ENCODE measurements at places on chromosomes 4 and X. TPM values are rescaled to one million over a fixed set of nuclear protein-coding genes. Genes with fewer than 3 reads are reported as not detected.

HOPX gene
- total RNA-seq: 5.6 TPM

IQCM gene
- total RNA-seq: 0.11 TPM

GJB1 gene
- not detected for total RNA-seq

MAGEB1 gene
- total RNA-seq: not detected

MAGEC1 gene
- not detected for total RNA-seq

SERTM2 gene
- not detected for total RNA-seq

PPP4R3C gene
- total RNA-seq: not detected

MAGEA2B gene
- total RNA-seq: not detected

SOWAHB gene
- not detected for total RNA-seq

L1CAM gene
- total RNA-seq: 0.52 TPM

SASH3 gene
- not detected for total RNA-seq

FRYL gene
- total RNA-seq: 57.9 TPM

SFRP2 gene
- total RNA-seq: not detected

SPOCK3 gene
- total RNA-seq: not detected

NR0B1 gene
- not detected for total RNA-seq

SRPX2 gene
- 28.4 TPM for total RNA-seq

GAGE12G gene
- not detected for total RNA-seq

CXorf49 gene
- total RNA-seq: not detected

POU3F4 gene
- not detected for total RNA-seq

EDNRA gene
- total RNA-seq: 0.39 TPM

FANCB gene
- total RNA-seq: 4.6 TPM

ASB12 gene
- 0.13 TPM for total RNA-seq

FRMD7 gene
- total RNA-seq: 1.6 TPM

FAM9B gene
- not detected for total RNA-seq

CDKL2 gene
- total RNA-seq: 2.5 TPM

DRP2 gene
- total RNA-seq: 0.13 TPM

NAP1L2 gene
- 2.5 TPM for total RNA-seq

NSUN7 gene
- not detected for total RNA-seq

TSPAN7 gene
- total RNA-seq: 0.11 TPM

TCEAL1 gene
- 33.9 TPM for total RNA-seq

OTUD4 gene
- total RNA-seq: 32.1 TPM

SATL1 gene
- not detected for total RNA-seq

F11 gene
- not detected for total RNA-seq

POLN gene
- total RNA-seq: 3.1 TPM

VCX3B gene
- not detected for total RNA-seq

BMPR1B gene
- 0.54 TPM for total RNA-seq

USP26 gene
- not detected for total RNA-seq

TXK gene
- 0.54 TPM for total RNA-seq

MGAT4D gene
- total RNA-seq: not detected

ENPEP gene
- total RNA-seq: 0.26 TPM

CFI gene
- total RNA-seq: 25.5 TPM

TGIF2LX gene
- not detected for total RNA-seq

ERAS gene
- total RNA-seq: not detected

ANTXR2 gene
- total RNA-seq: 105 TPM

LGI2 gene
- 1.4 TPM for total RNA-seq

FGF5 gene
- total RNA-seq: 0.76 TPM

SOD3 gene
- 7.4 TPM for total RNA-seq

TCP11X2 gene
- not detected for total RNA-seq

All from articular chondrocyte of knee joint (primary cell).